ENCODE measurements at places on chromosomes 7 and 10.

GRCh38 chr7:37117292-37117691, 331.4 kb downstream of the ELMO1 start:
- DNase-seq = peak; percentile 90
- H3K27me3 ChIP-seq = no peaks in the 10 kb centered on the region
- H3K36me3 ChIP-seq = peaks cover 22% of the 10 kb centered on the region
- H3K4me3 ChIP-seq = peak overlapping the region; percentile 33
- no peak overlapping the region for H3K27ac ChIP-seq

DNA sequence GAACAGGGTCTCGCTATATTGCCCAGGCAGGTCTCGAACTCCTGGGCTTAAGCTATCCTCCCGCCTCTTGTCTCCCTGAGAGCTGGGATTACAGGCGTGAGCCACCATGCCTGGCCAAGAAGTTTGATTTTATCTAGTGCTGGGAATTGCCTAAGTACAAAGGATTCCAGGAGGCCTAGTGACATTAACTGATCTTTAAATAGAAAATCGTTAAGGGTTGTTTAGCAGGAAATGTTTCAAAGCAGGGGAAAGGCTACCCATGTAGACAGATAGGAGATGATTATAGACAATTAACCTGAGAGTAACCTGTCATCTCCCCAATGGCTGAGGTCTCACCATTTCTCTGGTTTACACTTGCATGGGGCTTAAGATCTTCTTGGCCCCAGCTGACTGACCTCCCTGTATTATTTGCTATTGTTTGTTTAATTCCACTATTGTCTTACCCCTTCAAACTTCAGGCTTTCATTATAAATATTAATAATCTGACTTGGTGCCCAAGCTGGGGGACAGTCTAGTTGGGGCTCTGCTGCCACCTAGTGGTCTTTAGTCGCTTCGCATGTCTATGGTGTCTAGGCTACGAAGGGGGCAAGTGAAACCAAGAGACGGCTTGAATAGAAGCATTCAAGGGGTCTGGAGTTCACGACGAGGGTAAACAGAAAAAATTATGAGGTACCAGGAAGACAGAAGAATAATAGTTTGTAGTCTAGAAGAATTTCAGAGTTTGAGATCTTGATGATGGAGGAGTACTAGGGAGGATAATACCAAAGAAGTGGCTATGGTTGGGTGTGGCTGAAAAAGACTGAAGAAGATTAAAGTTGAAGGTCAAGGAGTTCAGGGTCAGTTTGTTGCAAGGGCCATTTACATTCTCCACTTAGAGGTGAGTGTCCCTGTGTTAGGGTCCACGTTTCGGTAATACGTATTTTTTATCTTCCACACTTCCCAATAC, 40.4 kb upstream of the BPGM start:
- peaks cover 4% of the 10 kb centered on the region for H3K27me3 ChIP-seq
- peak; percentile 78 for DNase-seq
- no peaks in the 10 kb centered on the region for H3K36me3 ChIP-seq
- H3K4me3 ChIP-seq = no peak overlapping the region
- no peak overlapping the region for H3K27ac ChIP-seq
- no peaks in the 10 kb centered on the region for H3K4me1 ChIP-seq

GRCh38 chr10:5665373-5666007, 905 bp downstream of the ASB13 start:
- H3K36me3 ChIP-seq = no peaks in the 10 kb centered on the region
- DNase-seq = no peak
- no peaks in the 10 kb centered on the region for H3K27me3 ChIP-seq
- peak overlapping the region; percentile 90 for H3K4me3 ChIP-seq
- no peak overlapping the region for H3K27ac ChIP-seq

DNA sequence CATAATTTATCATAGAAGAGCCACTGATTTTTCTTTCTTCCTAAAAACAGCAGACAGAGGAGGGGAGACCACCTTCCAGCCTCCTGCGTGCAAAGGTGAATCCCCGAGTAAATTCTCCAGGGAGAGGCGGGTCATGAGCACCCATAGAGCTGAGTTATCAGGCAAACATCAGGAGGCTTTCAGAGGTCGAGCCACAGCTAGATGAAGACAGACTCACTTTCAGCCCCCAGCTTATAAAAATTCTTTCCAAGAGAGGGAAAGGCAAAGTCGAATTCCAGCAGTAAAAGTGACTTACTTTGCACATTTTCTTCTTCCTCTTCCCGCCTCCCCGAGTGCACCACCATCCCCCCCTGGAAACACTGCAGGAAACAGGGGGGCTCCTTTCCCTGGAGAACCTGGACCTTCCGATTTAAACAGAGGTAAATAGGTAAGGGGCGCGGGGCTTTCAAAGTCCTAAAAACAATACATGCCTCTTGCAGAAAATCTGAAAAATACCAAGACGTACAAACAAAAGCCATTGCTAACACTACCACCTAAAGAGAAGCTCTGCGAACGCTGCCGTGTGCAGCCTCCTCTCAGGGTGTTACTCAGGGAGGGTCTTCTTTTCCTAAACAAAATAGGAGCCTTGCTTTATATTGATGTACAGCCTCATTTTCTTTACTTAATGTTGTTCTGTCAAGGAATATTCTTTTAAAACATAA, 163.8 kb downstream of the SVIL start:
- H3K36me3 ChIP-seq = peaks cover 56% of the 10 kb centered on the region
- no peaks in the 10 kb centered on the region for H3K27me3 ChIP-seq
- no peak overlapping the region for H3K27ac ChIP-seq
- no peak for DNase-seq
- peaks cover 2% of the 10 kb centered on the region for H3K4me1 ChIP-seq

DNA sequence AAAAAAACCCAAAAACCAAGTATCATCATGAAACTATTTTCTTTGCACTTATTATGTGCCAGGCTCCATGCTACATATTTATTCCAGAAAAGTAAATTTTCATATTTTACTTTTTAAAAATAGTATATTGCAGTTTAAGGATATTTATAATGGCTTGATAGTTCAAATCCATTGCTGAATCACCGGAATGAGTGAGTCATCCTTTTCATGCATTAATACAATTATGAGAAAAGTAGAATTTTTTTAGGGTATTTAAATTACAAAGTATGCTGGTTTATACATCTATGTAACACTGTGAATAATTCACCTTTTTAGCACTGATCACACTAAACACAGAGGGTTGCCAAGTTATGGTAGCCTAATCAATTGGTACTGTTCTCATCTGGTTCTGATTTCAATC, 54.3 kb downstream of the SLC16A9 start:
- no peak overlapping the region for H3K27ac ChIP-seq
- no peaks in the 10 kb centered on the region for H3K36me3 ChIP-seq
- DNase-seq = no peak
- no peak overlapping the region for H3K4me3 ChIP-seq
- H3K4me1 ChIP-seq = no peaks in the 10 kb centered on the region
